NK-92 treated with Interleukin-12 subunit alpha and Interleukin-12 subunit beta, amount 100 ng/mL, for 24 hours (cell line): ENCODE measurements at places on chromosomes 7 and 10.

DNA sequence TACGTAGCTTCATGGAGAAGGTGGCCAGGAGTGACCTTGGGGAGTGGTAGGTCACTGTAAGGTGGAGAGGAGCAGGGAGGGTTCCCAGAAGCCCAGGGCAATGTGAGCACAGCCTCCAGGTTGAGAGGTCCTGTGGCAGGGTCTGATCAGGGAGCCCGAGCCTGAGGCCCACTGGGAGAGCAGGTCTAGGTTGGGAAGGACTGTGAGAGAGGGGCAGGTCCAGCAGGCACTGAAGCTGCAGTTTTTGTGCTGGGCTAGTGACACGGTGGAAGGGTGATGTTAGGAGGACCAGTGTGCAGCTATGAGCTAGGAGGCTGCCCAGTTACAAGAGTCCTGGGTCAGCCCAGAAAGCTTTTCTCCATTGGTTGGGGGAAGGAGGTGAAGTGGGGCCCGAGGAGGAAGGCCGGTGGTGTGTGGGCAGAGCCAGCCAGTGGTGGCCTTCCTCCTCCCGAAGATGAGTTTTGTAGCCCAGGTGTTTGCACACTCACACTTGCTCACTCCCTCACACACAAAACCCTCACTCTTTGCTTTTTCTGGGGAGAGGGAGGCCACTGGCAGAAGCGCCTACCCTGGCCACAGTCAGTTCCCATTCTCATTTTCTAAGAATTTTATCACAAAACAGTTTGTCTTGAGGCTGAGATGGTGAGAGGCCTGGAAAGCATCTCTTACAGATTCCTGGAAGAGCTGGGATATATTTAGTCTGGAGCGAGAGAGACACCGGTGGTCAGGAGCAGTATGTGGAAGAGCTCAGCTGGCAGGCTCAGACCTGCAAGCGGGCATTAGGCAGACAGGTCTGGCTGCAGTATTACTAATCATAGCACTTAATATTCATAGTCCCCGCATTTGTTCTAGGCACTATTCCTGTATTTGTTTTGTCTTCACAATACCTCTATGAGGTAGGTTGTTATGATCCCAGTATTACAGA is 57.1 kb downstream of the ZNF467 start:
- DNase-seq, result no peak

GRCh38 chr7:101119876-101120275 is 7.0 kb upstream of the SERPINE1 start:
- no peak for DNase-seq

GRCh38 chr7:115682507-115682906 is 348.1 kb downstream of the TFEC start:
- DNase-seq, result no peak

DNA sequence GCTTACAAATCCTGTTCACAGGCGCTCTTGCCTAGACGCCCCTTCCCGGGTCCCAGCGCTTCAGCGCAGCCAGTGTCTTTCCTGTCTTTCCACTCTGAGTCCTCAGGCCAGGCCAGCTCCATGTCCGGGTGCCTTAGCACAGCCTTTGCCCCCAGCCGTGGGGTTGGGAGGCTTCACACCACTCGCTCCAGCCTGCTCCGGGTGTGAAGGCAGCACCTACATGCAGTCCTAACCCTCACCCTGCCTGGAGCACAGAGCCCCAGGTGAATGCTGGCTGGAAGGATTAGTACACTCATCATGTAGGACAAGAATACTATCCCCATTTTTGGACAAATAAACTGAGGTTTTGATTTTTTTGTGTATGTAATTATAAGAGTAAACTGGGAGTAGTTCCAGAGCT is 81.7 kb upstream of the TMEM72 start:
- DNase-seq, result no peak

DNA sequence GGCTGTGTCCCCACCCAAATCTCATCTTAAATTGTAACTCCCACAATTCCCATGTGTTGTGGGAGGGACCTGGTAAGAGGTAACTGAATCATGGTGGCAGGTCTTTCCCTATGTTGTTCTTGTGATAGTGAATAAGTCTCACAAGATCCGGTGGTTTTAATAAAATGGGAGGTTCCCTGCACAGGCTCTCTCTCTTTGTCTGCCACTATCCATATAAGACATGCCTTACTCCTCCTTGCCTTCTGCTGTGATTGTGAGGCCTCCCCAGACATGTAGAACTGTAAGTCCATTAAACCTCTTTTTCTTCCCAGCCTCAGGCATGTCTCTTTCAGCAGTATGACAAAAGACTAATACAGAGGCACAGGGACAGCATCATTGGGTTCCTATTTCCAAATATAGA is 381.2 kb downstream of the SFMBT2 start:
- DNase-seq, result no peak

DNA sequence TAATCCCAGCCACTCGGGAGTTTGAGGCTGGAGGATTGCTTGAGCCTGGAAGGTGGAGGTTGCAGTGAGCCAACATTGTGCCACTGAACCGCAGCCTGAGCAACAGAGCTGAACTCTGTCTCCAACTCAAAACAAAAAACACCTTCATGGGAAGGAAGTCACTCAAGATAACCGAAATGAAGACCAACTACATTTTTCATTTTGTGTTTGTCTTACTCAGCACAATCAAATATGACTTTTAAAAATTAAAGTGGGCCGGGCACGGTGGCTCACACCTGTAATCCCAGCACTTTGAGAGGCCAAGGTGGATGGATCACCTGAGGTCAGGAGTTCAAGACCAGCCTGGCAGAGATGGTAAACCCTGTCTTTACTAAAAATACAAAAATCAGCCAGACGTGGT is 40.0 kb downstream of the CREM start:
- no peak for DNase-seq

GRCh38 chr10:133230387-133231195 is 574 bp downstream of the UTF1 start:
- no peak for DNase-seq

- no peak for DNase-seq
Observed at GRCh38 chr10:33494694-33495265, 160.3 kb upstream of the NRP1 start.

GRCh38 chr7:44914992-44915607 is 29.8 kb upstream of the PURB start:
- DNase-seq, result no peak

GRCh38 chr7:50648570-50649169 is 83.5 kb upstream of the DDC start:
- no peak for DNase-seq

DNA sequence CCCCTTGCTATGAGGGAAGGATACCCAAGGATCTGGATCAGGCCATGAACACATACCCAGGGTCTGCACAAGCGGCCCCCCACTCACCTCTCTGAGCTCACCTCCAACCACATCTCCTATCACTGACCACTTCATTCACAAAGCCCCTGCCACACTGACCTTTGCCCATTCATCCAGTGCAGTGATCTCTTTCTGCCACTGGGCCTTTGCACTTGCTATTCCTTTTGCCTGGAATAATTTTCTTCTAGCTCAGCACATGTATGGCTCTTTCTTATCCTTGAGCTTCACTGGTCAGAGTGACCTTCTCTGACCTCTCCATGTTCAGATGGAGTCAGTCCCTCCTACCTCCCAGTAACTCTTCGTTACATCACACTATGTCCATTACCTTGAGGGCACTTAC is 48.3 kb downstream of the ADRA2A start:
- no peak for DNase-seq
